GM13976 (cell line): ENCODE measurements at places on chromosomes 5 and 9.

DNA sequence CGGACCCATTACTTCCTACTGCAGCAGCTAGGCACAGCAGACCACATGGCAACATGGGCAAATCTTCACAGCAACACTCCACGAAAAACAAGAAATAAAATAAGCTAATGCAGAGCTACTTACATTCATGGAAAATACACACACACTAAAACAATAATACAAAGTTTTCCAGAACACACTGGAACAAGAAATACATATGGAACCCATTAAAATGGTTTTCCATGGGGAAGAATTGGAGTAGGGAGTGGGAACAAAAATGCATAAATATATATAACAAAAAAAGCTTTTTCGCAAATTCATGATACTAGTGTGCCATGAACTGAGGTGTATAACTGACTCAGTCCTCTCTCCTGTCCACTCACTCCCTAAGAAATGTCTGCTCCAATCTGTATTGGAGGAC, 8.3 kb downstream of the ADAMTS12 start:
- no peak for DNase-seq

GRCh38 chr9:71368157-71368556, 246.7 kb upstream of the TRPM3 start:
- DNase-seq, result no peak

DNA sequence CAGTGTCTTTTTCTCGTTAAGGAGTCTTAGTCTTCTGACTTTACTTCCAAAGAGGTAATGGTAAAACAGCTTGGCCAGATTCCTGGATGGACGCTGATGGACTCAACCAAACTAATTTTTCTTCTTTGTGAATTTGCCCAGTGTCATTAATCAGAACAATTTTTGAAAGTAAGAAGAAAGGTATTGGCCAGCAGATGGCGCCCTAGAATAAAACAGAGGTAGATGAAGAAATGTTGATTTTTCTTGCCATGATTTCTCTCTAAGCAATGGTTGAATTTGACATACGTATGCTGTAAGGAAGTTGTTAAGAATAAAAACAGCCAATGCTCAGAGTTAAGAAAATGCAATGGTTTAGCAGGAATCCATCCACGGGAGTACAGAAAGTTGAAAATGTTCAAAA, 500.0 kb downstream of the DIRAS2 start:
- peak; percentile 36 for DNase-seq

- peak; percentile 24 for DNase-seq
Observed at GRCh38 chr5:39714036-39714698, 289.4 kb upstream of the DAB2 start.

- no peak for DNase-seq
Observed at GRCh38 chr5:137734962-137735554, 831 bp downstream of the KLHL3 start.

GRCh38 chr9:5425006-5425628, 12.6 kb downstream of the PLGRKT start:
- peak; percentile 41 for DNase-seq

DNA sequence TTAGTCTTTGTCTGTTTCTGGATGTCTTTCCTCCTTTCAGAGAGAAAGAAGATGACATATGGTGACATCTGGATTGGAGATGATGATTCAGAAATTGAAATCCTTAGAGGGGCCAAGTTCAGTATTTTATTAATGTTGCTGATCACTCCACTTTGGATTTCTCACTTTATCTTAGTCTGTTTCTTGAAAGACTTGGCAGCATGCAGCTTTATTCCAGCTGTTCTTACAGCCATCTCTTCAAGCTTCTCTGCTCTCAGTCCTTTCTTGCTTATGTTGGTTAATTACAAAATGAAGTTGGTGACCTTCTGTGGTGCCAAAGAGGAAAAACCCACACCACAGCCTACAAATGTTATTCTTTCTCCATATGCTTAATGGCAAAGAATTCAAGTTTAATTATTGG, 62.1 kb downstream of the SNCAIP start:
- no peak for DNase-seq

DNA sequence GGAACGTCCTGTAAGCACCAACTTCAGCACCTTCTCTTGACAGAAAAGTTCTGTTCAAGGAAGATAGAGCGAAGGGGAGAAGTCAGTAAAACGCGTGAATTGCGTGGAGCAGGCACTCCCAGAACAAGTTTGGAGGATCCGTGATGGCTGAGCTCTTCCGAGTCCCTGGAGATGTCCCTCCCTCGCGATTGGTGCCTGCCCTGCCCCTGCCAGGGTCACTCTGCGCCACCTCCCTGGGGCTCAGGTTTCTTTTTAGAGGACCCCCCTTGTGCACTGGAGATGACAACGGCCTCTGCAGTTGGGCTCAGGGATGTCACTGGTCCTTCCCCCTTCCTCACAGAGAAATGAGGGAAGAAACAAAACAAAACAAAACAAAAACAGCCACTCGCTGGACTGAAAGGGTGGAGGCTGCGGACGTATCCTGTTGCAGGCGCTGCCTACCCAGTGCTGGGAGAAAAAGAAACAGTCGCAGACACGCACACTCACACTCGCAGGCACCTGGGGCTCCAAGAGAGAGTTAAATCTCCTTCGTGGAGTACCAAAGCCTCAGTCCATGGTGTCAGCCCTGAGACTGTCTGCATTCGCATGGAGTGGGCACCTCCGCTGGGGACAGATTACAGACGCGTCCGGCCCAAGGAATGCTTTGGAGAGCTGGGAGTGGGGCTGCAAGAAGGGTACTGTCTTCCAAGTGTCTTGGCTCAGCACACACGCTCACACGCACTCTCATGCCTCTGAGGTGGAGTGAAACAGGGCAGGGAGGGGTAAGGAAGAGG, 512.7 kb downstream of the SLCO4C1 start:
- no peak for DNase-seq

GRCh38 chr5:160542281-160542680, 120.6 kb downstream of the PTTG1 start:
- DNase-seq, result no peak

GRCh38 chr9:132878695-132879456, at the start of gene SPACA9:
SPACA9 (plus strand) TSS chr9:132878898; CDS start chr9:132883948, 5,050 bp downstream.
- peak; percentile 74 for DNase-seq

DNA sequence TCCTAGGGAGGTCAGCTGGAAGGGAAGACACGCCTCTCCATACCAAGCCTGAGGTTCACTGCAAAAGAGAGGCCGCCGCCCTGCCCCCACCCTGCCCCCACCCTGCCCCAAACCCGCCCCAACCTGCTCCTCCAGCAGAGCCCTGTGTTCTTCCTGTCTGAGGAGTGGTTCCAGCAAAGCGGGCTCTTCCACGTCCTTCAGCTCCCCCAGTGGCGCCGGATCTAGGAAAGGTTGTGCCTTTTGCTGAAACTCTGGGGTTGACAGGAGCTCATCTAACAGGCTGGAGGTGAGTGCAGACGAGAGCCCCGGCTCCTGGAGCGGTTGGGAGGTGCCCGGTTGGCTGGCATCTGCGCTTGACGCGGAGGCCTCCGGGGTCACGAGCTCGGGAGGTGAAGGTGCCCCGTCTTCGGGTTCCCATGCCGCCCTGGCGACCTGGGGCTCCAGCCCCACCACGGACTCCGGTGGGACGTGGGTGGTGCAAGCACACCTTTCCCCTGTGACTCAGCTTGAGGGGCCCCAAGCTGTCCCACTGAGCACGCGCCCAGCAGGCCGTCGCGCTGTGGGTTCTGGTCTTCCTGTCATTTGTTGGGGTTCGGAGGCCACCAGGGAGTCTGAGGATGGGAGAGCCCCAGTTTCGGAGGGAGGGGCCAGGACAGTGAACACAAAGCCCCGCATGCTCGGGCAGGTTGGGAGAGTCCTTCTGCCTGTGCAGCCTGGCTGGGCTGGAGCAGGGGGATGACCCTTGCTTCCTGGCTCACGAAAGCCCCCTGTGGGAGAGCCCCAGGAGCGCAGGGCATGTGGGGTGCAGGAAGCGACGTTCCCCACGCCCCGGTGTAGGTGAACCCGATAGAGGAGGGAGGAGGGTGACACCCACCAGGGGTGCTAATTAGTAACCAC, 1467.1 kb downstream of the FOXD4L5 start:
- DNase-seq, result peak; percentile 76

- no peak for DNase-seq
Observed at GRCh38 chr9:631596-631995, 209.9 kb upstream of the DMRT1 start.

- DNase-seq, result no peak
Observed at GRCh38 chr5:160044391-160044804, 35.5 kb downstream of the TTC1 start.

DNA sequence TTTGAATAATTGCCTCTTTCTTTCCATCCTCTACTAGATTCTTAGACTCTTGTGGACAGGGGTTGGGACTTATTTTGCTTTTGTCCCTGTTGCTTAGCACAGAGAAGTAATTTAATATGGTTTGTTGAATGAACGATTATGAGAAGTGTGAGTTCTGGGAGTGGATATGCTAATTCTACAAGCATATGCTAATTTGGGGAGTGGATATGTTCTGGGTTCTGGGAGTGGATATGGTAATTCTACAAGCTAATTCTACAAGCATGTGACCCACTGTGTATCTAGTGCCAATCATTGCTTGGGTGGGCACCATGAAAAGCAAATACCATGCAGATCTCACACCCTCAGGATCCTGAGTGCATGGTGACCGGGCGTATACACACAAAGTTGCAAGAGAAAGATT, 181.8 kb upstream of the IL12B start:
- no peak for DNase-seq

GRCh38 chr5:148794729-148795561, 31.5 kb upstream of the ADRB2 start:
- DNase-seq, result no peak

GRCh38 chr5:125372694-125373631, 626.5 kb upstream of the ZNF608 start:
- DNase-seq, result no peak

DNA sequence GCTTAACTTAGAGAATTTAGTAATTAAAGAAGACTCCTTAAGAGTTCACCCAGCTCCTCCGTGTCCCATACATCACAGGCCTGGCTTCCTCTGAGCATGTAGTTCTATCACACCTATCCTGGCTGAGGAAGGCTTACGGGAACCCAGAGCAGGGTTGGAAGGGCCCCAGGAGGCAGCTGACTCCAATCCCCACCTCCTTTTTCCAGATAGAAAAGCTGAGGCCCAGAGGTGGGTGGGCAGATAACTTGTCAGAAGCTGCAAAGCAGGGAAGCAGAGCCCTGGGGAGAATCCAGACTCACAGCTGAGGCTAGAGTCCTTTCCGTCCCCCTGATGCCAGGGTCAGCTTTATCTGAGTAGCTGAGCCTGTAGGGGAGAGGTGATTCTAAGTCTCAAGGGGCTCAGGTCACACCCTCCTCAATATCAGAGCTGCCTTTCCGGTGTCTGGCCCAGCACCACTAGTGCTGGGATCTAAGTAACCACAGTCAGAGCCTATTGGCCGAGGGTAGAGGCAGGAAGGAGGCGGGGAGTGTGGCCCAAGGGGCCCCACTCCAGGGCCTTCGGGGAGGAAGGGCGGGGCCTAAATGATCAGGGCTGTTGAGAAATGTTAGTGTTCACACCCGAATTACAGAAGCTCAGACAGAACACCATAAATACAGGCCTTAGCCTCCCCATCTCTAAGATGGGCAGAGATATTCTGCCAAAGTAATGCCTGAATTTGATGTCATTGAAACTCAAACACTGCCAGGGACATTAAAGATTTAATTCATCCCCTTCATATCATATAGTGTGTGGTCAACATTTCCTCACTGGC, 9.9 kb downstream of the CCDC69 start:
- DNase-seq, result peak; percentile 89

DNA sequence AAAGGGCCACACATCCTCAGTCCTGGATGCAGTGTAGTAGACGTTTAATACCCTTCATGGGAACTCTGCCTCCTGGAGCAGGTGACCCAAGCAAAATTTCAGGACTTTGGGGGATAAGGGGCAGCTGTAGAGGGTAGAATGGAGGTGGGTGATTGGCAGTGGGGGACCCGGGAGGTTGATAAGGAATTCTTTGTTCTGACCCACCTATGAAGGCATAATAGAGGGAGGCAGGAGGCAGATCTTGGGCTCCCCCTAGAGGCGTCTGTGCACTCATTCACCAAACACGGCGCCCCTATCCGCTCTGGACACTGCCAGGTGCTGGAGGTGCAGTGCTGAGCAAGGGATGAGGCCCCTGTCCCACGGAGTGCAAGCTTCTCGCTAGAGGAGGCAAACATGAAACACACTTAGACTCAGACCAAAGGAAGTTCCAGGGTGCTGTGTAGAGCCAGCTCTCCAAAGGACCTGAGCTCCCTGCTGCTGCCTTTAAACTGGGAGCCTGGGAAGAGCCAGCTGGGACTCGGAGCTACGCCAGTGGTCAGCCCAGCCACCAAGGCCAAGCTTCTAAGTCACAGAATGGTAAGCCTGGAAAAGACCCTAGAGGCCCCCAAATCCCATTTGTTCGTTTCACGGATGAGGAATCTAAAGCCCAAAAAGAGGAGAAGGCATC, 7.7 kb downstream of the IL17B start:
- DNase-seq, result peak; percentile 84

DNA sequence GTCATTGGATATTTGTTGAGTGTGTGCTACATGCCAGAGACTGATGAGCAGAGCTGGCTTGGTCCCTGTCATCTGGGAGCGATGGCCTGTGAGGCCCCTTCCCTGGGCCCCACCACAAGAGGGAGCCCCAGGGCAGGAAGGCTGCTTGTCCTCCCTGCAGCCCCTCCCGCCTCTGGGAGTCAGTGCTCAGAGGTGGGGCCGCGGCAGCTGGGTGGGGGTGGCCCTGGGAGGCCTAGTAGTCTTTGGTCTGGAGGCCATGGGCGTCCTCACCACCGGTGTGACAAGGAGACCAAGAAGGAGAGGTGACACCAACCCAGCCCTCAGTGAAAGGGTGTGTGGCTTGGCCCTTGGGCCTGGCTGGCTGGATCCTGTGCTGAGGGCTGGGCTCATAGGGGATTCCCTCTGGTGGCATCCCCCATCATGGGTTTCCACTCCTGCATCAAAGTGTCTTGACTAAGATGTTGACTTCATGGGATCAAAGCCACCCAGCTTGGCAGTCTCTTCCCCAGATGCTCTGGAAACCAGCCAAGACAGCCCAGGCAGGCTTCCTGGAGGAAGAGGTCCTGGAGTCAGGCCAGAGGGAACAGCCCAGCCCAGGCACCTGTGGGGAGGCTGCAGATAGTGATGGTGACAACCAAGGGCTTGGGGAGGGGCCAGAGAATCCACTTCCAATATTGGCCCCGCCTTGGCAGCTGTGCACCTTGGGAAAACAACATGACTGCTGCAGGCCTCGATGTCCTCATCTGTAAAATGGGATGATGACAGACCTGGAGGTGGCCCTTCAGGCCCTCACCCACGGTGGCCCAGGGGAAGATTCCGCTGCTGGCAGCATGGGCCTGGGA, 166.7 kb downstream of the GAPVD1 start:
- peak; percentile 82 for DNase-seq

GRCh38 chr5:78766412-78766762, 117.8 kb upstream of the LHFPL2 start:
- no peak for DNase-seq

DNA sequence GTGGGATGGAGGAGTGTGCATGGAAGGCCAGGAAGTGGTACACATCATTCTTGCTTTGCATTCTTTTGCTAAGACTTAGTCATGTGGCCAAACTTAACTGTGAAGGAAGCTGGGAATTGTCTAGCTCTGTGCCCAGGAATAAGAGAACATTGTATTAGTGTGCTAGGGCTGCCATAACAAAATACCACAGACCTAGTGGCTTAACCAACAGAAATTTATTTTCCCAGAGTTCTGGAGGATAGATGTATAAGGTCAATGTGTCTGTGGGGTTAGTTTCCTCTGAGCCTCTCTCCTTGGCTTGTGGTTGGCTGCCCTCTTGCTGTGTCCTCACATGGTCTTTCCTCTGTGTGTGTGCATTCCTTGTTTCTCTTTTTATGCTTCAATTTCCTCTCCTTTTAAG, 32.4 kb downstream of the NNT start:
- no peak for DNase-seq
